ENCODE measurements at places on chromosomes 13 and 19.

GRCh38 chr13:99941086-99941485 is 30.5 kb downstream of the ZIC5 start:
- no peak for DNase-seq

DNA sequence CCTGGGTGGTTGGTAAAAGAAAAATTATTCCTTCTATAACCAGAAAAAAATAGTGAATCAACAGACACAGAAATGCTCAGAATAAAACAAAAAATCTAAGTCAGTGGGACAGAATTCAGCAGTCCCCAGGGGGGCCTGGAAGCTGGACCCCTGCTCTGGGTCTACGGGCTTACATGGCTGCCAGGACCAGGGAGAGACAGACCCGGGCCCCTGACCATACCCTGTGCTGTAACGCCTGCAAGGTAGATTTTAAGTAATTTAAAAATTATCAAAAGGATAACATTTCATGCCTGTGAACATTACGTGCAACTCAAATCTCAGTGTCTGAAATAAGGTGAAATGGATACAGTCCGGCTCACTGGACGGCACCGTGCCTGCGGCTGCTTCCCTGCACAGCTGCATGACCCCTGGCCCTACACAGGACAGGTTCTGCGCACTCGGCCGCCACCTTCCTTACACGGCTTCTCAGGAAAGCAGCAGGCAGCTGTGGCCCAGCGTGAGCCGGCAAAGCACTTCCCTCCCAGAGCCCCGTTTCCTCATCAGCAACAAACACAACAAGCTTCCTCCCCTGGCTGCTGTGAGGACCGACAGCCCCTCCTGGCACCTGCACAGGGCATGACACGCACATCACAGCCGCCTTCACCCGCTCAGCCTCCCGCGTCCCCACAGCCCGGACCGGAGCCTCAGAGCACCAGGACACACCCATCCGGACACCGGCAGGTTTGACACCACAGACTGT is 22.2 kb downstream of the RASA3 start:
- DNase-seq, result peak; percentile 83

DNA sequence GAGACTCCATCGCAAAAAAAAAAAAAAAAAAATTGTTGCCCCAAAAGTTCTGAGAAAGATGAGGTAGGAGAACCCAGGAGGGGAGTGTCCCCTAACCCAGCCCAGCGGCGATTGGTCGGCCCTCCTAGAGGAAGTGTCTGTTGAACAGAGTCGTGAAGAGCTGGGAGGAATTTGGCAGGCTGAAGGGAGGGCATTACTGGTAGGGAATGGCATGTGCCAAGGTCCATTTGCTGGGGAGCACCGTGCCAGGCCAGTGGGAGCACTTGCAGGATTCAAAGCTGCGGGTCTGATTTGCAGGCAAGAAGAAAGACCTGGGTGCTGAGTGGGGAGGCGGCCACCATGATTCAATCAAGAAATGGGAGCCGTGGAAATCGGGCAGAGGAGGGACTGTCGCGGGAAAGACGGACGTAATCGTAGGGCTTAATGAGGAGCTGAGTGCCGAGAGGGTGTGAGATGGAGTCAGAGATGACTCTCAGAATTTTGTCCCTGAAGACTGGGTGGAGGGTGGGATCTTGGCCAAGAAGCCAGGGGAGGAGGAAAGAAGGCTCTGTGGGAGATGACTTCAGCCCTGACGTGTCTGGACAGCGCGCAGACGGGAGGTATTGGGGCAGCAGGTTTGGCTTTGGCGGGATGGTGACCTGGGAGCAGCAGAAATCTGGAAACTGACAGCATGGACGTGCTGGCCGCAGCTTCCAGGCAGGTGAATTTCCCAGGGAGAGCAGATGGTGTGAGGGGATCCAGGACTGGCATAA is 15.4 kb downstream of the CERS4 start:
- no peak for DNase-seq

GRCh38 chr13:50131920-50132903 is 117.0 kb downstream of the KCNRG start:
- peak; percentile 62 for DNase-seq

GRCh38 chr13:93765062-93765461 is 538.5 kb downstream of the GPC6 start:
- no peak for DNase-seq

DNA sequence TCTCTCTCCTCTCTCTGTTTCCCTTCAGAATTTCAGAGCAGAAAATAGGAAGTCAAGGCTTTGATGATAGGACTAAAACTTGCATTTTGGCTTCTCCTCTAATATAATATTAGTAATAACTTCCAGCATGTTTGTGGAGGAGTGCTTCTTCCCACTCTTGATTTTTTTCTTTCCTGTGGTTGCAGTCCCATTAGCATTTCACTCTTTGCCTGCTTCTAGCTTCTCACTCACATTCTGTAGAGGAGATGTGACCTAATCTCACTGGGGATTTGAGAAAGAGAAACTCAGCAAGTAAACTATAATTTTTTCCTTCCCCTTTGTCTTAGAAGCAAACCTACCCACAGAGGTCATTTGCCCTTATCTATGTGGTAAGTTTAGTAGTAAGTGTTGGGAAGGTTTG is 169.4 kb upstream of the HTR2A start:
- no peak for DNase-seq

- DNase-seq, result no peak
Measured at GRCh38 chr19:43735957-43736356, 18.8 kb downstream of the SMG9 start.

DNA sequence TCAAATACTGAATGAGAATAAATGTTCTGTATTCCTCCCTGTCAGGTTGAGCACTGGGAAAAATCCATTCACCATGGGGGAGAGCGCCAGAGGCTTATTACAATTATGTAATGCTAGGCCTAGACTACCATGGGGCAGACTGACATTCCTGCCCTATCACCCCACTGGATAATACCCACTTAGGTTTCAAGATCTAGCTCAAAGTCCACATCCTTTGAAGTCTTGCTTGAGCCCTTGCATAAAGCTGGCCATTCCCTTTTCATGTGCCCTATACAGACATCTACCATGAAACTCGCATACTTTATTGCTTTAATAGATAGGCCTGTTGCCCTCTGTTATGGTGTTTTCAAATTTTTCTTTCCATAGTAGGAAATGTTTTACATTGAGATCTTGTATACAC is 149.3 kb downstream of the RGCC start:
- DNase-seq, result no peak

GRCh38 chr19:51772977-51773376 is 12.0 kb downstream of the FPR2 start:
- DNase-seq, result no peak

DNA sequence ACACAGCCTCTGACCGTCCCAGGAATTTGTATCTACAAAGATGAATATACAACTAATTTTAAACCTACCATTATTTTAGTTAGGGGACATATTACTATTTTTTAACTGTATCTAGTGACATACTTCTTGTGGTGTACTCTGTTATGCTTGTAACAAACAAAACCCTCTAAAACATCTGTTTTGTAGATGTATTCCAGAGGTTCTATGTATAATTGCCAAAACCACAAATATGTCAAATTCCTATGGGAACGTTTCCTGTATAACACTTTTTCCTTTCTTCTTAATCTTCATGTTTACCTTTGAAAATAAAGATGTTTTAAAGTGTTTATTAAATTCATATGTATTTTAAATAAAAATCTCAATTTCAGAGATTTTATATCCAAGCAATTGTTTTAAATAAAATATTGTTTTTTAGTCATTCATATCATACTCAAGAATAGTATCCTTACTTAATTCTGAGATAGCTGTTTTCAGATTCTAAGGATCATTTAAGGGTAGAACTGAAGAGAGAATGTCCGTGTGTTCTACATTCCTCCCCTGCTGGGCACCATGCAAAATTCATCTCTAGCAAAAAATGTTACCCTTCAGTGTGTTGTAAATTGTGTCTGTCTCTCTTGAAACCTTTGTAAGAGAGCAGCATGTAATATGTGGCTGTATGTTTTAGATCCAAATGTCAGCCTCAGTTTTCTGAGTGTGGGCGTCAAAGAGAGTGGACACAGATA is 1327.7 kb downstream of the EFNB2 start:
- DNase-seq, result no peak

DNA sequence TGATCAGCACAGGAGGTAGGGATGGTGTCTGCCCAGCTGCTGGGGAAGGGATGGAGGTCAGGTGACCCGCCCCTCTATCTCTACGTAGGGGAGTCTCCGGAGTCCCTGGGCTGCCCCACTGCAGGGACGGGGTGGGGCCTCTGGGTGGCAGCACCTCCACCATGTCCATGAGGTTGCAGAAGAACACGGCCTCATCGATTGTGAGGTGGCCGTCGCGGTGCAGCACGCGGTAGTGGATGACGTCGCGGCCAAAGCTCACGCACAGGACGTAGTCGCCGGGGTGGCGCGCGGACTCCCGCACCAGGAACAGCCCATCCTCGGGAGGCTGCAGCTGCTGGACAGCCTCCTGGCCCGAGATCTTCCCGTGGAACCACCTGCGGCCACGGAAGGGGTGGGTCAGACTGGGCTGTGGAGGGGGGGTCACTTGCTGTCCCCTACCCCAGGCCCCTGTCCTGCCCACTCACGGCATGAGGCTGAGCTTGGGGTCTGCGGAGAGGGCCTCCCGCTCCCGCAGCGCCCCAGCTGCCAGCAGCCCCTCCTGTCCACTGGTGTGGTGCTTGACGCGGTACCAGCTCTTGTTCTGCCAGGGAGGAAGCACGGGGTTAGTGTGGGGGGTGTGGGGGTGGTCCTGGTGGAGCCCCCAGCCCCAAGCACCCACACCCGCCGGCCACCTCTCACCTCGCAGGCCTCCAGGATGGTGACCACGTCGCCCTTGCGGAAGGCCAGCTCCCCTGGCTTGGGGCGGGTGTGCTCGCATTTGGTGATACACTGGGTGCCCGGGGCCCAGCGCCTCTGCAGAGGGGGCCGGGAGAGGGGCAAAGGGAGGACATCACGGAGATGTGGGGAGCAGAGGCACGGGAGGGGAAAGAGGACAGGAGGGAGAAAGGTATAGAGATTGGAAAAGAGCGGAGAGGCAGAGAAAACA is 2.3 kb downstream of the MATK start:
- peak; percentile 71 for DNase-seq

- no peak for DNase-seq
Measured at GRCh38 chr13:28533441-28534166, 38.7 kb upstream of the FLT1 start.

- DNase-seq, result peak; percentile 95
Measured at GRCh38 chr19:10292206-10292788, 2.5 kb downstream of the ICAM5 start.

DNA sequence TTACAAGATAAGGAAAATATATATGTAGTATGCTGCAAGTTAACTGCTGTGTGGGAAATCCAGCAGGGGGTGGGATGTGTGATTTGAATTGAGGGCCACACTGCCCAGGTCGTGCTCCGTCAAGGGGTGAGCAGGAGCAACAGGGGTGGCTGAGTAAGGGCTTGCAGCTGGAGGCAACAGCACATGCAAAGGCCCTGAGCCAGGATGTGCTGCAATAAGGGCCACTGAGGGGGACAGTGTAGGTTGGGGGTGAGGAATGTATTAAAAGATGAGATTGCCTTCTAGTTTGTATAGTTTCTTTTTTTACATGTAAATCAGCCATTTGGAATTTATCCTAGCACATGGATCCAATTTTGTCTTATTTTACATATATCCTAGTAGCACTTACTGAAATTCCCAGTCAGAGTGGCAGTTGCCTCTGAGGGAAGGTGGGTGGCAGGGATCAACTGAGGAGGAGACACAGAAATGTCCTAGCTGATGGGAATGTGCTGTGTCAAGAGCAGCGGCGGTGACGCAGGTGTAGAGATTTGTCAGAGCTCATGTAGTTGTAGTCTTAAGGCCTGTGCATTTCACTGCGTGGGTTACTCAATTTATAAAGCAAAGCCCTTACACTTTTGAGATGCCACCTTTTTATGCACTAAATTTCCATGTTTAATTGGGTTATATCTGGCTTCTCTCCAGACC is 5.4 kb upstream of the RBM42 start:
- no peak for DNase-seq

DNA sequence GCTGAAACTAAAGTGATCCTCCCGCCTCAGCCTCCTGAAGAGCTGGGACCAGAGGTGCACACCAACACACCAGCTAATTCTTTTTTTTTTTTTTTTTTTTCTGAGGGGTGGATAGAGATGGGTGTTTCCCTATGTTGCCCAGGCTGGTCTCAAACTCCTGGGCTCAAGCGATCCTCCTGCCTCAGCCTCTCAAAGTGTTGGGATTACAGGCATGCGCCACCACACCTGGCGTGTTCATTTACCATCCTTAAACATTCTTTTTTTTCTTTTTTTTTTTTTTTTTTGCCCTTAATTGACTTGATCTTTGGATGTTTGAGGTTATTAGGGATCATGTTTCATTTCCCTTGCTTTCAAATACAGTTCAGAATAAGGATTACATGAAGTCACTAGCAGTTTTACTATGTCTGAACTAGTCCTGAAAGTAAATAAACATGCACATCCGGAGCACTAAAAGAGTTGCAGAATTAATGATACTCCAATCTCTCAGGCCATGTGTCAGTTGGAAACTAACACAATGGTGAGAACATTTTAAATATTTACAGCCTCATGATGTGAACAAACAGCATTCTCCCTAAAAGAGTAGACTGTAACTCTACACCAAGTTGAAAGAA is 10.2 kb downstream of the UTP14C start:
- no peak for DNase-seq

DNA sequence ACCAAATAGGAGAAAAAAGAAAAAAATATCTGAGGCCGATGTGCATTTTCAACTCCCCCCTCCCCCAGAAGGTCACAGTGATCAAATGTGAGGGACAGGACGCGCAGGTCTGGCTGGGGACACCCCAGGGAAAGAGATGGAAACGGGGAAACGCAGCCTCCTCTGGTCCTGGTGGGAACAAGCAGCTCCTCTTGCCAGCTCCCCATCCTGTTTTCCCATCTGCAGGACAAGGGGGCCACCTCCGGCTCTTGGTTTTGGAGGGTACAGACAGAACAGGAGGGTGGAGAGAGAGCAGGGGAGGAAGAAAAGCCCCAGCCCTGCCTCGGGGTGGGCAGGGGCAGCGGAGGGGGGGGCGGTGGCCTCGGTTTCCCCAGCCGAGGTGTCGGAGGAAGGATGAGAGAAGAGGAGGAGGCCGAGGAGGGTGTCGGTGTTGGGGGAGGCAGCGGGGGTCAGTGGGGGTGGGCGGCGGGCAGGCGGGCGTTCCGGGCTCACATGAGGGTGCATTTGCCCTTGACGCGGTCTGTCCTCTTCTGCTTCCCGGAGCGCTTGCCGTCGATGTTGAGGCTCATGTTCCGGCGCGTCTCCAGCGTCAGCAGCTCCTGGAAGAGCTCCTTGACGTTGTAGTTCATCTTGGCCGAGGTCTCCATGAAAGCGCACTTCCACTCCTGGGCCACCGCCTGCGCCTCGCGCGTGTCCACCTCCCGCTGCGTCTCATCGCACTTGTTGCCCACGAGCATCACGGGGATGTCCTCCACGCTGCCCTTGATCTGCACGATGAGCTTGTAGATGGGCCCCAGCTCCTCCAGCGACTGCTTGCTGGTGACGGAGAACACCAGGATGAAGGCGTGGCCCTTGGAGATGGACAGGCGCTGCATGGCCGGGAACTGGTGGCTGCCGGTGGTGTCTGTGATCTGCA is 4.2 kb downstream of the DIRAS1 start:
- no peak for DNase-seq

DNA sequence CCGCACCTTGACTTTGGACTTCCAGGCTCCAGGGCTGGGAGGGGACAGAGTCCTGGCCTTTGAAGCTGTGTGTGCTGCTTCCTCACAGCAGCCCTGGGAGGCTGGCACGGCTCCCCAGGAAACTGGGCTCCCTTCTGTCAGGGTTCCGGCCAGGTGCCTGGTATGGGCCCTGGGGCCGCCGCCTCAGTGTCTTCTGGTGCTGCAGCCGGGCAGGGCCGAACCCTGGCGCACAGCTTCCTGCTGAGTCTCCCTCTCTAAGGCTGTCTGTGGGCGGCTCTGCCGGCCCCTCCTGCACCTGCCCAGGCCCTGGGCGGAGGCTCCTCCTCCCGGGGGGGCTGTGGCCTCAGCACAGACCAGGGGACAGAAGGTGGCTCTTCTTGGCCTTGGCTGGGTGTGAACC is 32.4 kb downstream of the GPX4 start:
- DNase-seq, result no peak
